ENCODE measurements at places on chromosomes 12 and 14. TPM values are rescaled to one million over a fixed set of nuclear protein-coding genes. Genes with fewer than 3 reads are reported as not detected.

DHRS2 gene
- not detected for total RNA-seq

KRT83 gene
- total RNA-seq, result not detected

EML5 gene
- 0.63 TPM for total RNA-seq

SPIC gene
- total RNA-seq, result not detected

FAM186B gene
- 0.25 TPM for total RNA-seq

CLEC2B gene
- 23.8 TPM for total RNA-seq

DICER1 gene
- total RNA-seq, result 102 TPM

SYNE3 gene
- 88.3 TPM for total RNA-seq

MOAP1 gene
- 29.6 TPM for total RNA-seq

GRIN2B gene
- total RNA-seq, result 0.16 TPM

RGS6 gene
- total RNA-seq, result 7.2 TPM

E2F7 gene
- 0.36 TPM for total RNA-seq
